Nasal cavity respiratory epithelium epithelial cell of viscerocranial mucosa (primary cell): ENCODE measurements at places on chromosomes 5 and 9. TPM values are rescaled to one million over a fixed set of nuclear protein-coding genes. Genes with fewer than 3 reads are reported as not detected.

Gene PDLIM4
- total RNA-seq: 10.9 and 39.3 TPM in 2 replicates

Gene SPINK6
- total RNA-seq: 1.7 TPM in 1 of 2 replicates, not detected in the other

Gene TSSK1B
- under 0.01 and 1.1 TPM in 2 replicates for total RNA-seq

Gene PCDHA9
- under 0.01 and 0.43 TPM in 2 replicates for total RNA-seq

Gene FOXD4L5
- under 0.01 and 0.14 TPM in 2 replicates for total RNA-seq

Gene ARL14EPL
- not detected in 2 replicates for total RNA-seq

Gene FRMPD1
- total RNA-seq: under 0.01 and 0.07 TPM in 2 replicates
